ENCODE measurements at places on chromosomes 13 and 19.

DNA sequence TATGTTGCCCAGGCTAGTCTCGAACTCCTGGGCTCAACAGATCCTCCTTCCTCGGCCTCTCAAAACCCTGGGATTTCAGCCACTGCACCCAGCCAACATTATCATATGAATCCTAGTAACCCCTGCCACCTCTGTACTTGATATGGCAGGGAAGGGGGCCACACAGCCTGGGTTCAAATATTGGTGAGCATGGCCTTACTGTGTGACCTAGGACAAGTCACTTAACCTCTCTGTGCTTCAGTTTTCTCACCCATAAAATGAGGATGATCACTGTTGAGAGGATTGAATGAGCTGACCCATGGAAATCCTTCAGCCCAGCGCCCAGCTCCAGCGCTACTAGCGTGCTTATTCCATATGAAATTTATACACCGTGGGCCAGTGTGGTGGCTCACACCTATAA lies 3.6 kb upstream of the COMP start:
- DNase-seq: no peak

GRCh38 chr19:50020481-50020880 lies 4.7 kb downstream of the VRK3 start:
- no peak for DNase-seq

- DNase-seq: no peak
Observed at GRCh38 chr13:58399263-58399662, 767.7 kb downstream of the PCDH17 start.

- no peak for DNase-seq
Observed at GRCh38 chr19:22783651-22784410, at the start of gene ZNF99. ZNF99 (minus strand) TSS chr19:22784151; CDS start chr19:22784016, 135 bp downstream.

DNA sequence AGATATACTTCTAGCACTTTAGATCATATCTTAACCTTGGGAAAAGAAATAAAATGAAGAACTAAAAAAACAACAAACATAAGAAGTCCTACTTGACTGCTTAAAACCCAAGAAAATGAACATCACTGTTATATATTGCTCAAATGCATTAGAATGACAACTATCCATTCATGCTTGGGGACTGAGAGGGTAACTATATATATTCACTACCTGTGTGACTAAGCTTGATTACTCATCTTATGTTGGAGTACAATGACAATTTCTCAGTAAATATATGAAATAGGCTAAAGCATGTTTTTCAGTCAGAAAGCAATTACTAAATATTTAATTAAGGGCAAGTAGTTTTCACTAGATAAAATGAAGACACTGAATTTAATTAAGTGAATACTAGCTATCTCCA lies 40.1 kb downstream of the ZC3H13 start:
- no peak for DNase-seq

DNA sequence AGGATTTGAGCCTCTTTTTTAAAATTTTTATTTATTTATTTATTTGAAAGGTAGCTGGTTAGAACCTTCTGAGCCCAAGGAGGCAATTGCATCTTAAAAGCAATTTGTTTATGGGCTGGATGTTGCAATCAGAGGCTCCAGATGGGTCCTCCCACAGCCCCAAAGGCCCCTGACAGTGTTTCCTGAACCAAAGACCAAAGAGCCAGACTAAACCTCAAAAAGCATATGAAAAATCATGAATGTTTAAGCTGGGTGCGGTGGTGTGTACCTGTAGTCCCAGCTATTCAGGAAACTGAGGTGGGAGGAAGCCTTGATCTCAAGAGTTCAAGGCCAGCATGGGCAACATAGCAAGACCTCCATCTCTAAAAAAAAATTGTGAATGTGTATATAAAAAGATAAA lies 67.8 kb upstream of the RGCC start:
- no peak for DNase-seq

DNA sequence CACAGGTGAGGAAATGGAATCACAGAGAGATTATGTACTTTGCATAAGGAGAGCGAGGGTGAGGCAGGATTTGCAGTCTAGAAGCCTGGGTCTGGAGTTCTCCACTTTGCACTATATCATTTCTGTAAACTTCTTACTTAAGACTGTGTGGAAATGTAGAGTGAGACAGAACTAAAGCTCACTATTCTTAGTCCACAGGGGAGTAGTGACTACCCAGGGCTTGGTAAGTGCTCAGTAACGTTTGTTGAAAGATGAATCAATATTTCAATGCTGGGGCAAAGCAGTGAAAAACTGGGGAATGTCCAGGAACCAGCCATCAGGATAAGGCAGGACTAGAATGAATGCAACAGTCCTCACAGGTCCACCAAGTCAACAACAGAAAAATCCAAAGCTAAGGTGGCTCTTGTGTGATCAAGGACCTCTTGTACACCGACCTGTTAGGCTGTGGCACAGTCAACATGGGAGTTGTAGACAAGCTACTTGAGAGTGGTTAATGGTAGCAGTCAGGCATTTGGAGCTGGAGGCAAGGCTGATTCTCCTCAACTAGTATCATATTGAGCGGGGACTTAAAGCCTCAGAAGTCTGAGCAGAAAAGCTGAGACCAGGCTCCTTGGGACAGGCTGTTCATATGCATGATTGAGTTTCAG lies 929 bp upstream of the TNFSF13B start:
- no peak for DNase-seq

DNA sequence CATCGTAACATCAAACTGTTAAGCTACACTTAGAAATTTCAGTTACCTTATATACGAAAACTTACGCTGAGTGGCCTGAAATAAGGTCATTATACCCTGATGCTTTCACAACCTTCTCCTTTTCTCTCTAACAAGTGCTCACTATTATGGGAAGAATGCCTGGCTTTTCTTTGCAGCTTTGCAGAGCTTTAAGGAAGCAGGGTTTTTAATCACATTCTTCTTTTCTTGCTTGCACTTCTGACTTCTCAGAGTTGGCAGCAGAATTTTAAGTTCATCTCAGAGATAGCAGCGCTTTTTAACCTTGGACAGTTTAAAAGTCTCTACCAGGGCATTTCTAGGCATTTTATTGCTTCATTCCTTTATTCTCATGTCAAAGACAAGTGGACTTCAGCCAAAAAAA lies 285.1 kb downstream of the SPRY2 start:
- DNase-seq: no peak

- no peak for DNase-seq
Observed at GRCh38 chr19:1218751-1219567, 13.4 kb downstream of the STK11 start.
